Non-pigmented ciliary epithelial cell (primary cell): ENCODE measurements at places on chromosomes 1 and 21.

- DNase-seq: no peak
These were observed 491.1 kb downstream of the KIF26B start for GRCh38 chr1:245645894-245646293.

DNA sequence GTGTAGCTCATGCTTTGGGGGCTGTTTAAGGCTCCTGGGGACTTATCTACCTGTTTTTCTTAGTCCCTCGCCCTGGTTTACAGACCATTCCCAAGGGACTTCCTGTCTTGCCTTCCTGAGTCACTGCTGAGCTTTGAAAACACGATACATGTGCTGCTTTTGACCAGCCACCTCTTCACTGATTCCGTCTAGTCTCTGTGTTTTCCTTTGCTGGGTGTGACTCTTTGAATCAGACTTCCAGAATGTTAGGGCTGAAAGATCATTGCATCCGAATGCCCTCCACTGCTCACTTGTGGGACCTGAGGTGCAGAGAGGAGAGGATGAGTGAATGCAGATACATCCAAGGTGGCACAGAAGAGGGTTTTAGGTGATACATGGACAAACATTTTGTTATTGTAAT is 35.4 kb upstream of the CITED4 start:
- no peak for DNase-seq

- no peak for DNase-seq
These were observed 11.4 kb downstream of the SMAP2 start for GRCh38 chr1:40384887-40385286.

DNA sequence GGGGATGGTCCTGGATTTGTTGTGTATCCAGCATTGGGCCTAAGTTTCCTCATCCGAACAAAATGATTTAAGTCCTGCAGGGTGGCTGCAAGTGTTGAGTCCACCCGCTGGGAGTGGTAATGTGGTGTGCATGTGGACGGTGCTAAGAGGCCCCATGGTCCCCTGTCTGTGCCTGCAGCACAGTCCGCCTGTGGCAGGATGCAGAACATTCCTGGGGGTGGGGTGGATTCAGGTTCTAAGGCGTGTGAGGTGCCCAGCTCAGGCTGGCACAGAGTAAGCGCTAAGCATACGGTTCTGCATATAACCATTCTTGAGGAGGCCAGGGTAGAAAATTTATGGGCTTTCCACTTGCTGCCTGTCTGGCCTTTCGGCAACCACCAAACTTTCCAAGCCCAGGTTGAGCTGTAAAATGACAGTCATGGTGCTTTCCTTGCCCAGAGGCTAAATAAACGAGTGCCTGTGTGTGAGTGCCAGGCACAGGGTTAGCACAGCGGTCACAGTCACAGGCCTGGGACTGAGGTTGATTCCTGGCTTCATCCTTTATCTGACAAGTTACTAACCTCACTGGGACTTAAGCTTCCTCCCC is 30.7 kb downstream of the SLC2A1 start:
- DNase-seq: no peak

GRCh38 chr1:180909462-180909976 is 3.2 kb upstream of the KIAA1614 start:
- DNase-seq: no peak

DNA sequence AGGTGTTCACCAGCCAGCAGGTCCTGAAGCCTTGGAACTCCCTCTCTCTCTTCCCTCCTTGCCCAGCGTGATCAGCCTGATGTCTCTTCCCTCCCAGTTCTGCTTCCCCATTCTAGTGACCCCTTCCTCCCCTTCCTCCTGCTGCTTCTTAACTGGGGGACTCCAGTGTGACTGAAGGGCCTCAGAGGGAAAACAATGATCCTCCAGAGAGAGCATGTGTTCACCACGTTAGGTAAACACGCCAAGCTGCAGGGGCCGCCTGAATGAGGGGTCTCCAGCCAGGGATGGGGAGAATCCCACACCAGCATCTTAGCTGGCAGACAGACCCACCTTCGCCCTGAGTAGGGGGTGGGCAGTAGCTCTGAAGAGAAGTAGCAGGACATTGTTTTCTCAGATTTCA is 124.8 kb downstream of the TMEM53 start:
- DNase-seq: no peak

GRCh38 chr1:67542747-67543146 is 112.5 kb upstream of the SERBP1 start:
- DNase-seq: no peak
